Vagina (tissue), 2 donors: ENCODE measurements at places on chromosomes 2 and 18. TPM values are rescaled to one million over a fixed set of nuclear protein-coding genes. Genes with fewer than 3 reads are reported as not detected.

DNA sequence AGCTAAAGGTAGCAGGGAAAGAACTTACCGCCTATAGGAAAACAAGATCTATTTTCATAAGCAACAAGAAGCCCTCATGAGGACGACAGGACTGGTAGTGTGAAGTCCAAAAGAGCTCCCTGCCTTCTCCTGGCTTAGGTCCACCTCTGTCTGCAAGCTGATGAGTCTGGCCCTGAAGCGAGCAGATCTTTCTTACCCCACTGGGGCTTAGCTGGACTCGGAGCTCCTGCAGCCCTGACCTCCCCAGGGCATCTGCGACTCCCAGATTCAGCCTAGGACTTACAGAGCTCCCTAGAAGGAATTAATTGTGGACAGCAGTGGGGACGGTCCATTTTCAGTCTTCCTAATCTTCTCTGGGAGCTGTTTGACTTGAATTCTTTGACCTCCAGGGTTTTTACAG lies 53.7 kb downstream of the MCFD2 start:
- no peak for DNase-seq

KCNG2 gene
- not detected for total RNA-seq

DSG1 gene
- 122 TPM for total RNA-seq

DNA sequence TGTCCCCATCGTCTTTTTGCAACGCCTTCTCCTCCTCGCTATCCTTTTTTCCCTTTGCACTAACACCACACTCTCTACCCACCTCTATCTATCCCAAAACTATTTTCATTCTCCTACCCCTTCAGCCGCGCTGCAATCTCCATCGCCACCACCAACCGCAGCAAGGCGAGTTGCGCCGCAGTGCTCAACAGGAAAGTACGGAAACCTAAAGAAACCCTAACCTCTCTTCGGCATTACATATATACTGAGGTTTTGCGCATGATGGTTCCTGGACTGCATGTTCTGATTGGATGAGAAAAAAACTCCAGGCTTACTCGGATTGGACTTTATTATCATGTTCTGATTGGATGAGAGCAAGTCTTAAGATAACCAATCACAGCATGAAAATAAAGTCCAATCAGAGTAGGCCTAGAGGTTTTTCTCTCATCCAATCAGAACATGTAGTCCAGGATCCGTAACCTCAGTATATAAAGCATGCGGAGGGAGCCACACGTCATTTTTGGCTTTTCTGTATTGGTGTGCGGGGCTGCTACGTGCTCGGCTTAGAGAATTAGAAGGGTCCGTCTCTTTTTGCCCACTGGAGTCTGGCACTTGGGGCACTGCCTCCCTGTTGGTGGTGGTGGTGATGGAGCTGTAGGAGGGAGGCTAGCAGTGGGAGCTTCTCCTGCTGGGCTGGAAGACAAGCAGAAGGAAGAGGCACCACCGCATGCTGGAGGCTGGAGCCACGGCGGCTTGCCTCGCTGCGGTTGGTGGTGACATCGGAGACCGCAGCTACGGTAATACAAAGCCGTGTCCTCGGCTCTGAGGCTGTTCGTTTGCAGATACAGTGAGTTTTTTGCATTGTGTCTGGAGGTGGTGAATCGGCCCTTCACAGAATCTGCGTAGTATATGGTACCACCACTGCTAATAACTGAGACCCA lies 76.1 kb downstream of the TEKT4 start:
- DNase-seq, result no peak

- DNase-seq, result no peak
Observed at GRCh38 chr2:190277234-190278112, 42.2 kb downstream of the HIBCH start.

ASB3 gene
- total RNA-seq, result 13.5 TPM

DNA sequence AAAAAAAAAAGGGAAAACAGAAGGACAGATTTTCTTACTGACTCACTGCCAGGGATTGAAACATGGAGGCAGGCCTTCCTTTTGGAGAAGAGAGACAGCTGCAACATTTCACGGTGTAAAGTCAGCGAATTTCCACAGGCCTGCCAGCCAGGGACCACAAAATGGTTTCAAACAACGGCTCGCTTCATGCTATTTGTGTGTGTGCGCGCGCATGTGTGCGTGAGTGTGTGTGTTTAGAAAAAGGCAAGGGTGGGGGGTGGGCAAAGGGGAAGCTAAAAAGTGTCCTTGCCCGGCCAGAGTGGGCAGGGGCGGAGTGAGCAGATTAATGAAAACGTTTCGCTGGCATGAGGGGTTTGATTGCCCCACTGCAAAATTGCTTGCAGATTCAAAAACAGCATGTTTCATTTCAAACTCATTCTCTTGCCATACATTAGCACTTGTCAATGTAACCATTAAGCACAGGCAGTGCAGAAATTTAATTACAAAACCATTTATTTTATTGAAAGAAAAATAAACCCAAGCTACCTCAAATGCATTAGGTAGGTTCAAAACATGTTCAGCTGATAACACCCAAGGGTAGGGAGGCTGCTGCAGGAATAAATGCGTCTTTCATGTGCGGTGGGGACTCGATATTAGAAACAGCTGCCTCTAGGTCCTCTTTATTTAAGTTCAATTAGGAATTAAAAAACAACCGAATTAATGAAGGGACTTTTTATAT lies 182.1 kb upstream of the SIX2 start:
- DNase-seq, result no peak

CYP26B1 gene
- 6.9 TPM for total RNA-seq

GRCh38 chr2:169009865-169010579 lies 21.1 kb downstream of the ABCB11 start:
- DNase-seq, result no peak

DNA sequence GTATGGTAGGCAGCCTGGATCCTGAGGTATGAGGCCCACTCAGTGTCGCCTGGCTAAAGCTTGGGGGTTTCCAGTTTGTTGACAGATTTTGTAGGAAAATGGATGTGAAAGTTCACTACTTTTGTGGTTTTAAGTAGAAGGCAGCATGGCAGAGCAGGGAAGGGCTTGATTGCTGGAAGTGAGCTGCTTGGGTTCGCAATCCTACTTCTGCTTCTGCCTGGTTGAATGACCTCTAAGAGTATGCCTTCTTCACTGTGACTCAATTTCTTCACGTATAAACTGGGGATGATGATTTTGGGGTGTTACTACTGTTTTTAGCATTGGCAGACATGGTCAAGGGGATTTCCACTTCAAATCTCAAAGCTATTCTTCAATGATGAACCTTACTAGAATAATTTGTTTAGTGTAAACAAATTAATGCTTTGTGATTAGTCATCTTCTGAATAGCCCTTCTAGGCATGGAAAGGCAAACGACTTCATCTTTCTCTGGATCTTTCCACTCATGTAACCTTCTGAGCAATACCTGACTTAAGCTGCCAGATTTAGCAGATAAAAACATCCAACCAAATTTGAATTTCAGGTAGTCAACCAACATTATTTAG lies 13.2 kb downstream of the BMP10 start:
- DNase-seq, result no peak
